NCI-H446 treated with DMSO at 0.1 percent for 48 hours (cell line): ENCODE measurements at places on chromosomes 3 and 15.

DNA sequence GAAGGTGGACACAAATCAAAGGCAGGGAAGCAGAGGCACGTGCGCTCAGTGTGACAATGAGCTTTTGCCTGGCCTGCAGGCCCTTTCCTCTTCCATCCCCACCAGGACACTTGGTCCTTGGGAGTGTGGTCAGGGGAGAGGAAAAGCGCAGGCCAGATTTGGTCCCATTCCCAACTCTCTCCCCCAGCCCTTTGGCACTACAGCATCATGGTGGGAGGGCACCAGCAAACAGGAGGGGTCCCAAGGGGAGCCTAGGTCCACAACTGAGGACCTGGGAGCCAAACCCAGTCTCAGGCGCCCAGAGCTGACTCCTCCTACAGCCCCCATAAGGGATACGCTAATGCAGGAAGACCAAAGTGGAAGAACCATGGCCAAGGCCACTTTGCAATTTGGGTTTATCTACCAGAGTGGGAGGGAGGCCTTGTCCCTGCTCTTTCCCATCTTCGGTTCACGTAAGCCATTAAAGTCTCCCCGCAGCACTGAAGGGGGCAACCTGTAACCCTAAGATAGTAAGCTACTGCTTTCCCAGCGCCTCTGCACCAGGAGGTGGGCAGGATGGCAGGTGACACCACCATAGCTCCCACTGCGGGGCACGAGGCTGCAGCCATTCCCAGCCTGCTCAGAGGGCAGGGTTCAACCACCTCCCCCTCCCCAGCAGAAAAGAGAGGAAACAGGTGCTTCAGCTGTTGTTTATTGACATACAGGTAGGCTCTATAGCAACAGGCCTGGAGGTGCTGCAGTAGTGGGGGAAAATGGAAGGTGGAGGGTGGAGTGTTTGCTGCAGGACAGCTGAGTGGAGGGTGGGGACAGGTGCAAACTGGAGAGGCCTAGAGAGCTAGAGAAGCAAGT lies 993 bp upstream of the GRAMD2A start:
- no peak for DNase-seq

GRCh38 chr15:93474728-93475127 lies 385.7 kb upstream of the RGMA start:
- no peak for DNase-seq

DNA sequence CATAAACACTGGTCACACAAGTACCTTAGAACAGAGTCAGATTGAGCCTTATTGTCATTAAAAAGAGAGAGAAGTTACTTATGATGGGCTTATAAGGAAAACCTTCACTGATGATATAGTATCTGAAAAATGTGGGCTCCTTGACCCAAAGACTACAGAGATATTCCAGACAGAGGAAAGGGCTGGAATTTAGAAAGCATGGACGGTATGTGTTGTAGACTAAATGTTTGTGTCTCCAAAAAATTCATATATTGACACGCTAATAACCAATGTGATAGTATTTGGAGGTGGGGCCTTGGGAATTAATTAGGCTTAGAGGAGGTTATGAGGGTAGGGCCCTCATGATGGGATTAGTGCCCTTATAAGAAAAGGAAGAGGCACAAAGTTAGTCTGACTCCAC lies 61.0 kb upstream of the DAZL start:
- no peak for DNase-seq

DNA sequence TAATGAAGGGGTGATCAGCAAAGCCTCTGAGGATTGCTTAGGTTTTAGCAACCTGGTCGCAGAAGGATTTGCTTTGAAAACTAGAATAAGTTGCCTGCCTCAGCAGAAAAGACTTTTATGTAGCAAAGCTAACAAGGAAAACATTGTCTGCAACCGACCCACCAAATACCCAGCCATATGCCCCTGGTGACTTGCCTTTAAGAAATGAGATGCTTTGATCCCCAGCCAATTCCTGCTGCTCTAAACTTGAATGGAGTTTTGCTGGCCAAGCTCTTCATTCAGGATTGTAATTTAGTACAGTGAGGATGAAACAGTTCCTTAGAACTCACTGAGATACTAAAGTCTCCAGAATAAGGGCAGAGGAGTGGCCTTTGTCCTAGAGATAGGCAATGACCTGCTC lies 139.8 kb upstream of the PROK2 start:
- no peak for DNase-seq

GRCh38 chr3:1087066-1087560 lies 5.7 kb upstream of the CNTN6 start:
- no peak for DNase-seq

DNA sequence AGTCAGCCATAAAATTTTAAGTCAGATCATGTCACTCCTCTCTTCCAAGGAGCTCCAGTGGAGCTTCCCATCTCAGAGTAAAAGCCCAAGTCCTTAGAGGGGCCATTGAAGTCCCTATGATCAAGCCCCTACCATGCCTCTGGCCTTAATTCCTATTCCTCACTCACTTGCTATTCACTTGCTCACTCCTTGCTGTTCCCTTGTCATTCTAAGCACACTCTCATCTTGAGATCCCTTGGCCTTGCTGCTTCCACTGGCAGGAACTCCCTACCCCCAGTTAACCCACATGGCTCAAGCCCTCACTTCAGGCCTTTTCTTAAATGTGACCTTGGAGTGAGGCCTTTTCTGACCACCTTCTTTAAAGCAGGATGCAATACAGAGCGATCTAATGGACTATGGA lies 12.3 kb upstream of the SECISBP2L start:
- no peak for DNase-seq

DNA sequence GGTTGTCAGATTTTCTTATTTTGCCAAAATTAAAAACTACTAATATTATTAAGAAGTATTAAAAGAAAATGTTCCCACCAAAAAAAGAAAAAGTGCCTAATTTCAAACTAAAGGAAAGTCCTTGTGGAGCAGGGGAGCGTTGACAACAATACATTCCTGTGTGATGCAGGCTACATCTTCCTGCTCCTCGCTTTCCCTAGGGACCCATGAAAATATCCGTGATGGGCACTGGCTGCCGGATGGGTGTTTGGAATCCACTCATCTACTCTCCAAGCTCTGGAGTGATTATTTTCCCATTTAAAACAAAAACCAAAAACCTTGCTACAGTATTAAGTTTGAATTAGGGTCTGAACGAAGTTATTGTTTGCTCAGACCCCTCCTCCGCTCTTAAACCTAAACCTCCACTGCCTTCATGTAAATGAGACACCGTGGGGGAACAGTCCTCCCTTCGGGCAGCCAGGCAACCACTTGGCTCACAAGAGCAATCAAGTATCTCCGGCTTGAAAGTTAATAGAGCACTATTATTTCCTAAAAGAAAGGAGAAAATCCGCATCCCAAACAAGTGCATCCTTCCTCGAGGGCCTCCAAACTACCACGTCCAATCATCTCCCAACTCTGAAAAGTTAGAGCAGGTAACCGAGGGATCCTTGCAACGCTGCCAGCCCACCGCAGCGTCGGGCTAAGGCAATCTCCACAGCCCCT lies 1.5 kb downstream of the ITGB5 start:
- DNase-seq, result no peak

- DNase-seq, result no peak
Measured at GRCh38 chr3:27216295-27216855, 152.8 kb downstream of the NEK10 start.

GRCh38 chr3:195895861-195896360 lies 12.4 kb downstream of the TNK2 start:
- DNase-seq, result no peak

DNA sequence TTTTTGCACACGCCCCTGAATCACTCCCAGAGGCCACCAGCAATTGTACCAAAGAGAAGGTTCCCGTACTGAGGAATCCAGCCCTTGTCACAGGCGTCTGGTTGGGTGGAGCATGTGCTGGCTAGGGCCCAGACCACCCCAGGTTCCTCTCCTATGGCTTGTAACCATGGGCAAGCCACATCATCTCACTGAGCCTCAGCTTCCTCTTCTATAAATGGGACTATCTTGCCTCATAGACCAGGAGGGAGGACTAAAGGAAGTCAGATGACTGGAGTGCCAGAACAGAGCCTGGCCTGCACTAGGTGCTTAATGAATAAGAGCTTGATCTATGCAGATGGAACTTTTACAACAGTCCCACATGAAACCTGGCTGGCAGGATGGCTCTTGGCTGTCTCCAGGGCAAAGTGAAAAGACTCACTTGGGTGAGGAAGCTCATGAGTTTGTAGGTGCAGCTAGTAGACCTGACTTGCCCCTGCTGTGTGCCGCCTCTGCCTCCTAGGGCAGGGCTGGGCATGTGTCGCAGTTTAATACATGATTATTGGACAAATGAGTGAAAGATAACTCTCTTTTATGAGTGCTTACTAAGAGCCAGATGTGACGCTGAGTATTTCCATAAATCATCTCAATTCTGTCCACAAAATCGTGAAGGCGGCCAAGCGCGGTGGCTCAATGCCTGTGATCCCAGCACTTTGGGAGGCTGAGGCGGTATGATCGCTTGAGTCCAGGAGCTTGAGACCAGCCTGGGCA lies 29.3 kb downstream of the CTSH start:
- no peak for DNase-seq

DNA sequence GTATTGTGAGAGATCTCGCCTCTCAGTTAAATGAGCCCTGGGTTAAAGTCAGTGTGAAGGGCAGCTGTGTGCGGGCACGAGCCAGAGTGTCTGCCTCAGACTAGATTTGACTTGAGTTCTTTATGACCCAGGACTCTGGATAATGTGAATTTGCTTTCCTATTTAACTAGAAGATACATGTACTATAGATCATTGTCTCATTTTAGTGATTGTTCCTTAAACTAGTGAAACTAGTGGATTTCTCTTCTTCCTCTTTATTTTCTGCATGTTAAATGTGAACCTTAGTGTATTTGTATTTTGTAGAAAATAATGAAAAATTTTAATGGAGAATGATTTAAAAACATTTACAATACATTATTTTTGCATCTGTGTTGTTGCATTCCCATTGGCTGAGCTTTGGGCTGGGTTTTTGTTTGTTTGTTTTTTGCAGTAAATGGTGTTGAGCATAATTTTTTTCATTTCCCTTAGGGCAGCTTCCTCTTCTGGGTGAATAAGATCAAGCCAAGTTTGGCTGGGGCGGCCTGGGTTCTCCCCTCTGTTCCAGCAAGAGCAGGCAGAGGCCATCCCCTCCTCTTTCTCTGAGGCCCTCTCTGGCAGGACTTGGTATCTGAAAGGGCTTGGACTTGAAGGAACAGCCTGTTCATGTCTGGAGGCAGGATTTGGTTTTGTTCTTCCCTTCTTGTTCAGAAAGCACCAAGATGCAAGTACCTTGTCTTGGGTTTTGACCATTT lies 15.0 kb downstream of the GCSAM start:
- DNase-seq, result no peak

GRCh38 chr15:39670687-39671086 lies 89.8 kb downstream of the THBS1 start:
- no peak for DNase-seq

DNA sequence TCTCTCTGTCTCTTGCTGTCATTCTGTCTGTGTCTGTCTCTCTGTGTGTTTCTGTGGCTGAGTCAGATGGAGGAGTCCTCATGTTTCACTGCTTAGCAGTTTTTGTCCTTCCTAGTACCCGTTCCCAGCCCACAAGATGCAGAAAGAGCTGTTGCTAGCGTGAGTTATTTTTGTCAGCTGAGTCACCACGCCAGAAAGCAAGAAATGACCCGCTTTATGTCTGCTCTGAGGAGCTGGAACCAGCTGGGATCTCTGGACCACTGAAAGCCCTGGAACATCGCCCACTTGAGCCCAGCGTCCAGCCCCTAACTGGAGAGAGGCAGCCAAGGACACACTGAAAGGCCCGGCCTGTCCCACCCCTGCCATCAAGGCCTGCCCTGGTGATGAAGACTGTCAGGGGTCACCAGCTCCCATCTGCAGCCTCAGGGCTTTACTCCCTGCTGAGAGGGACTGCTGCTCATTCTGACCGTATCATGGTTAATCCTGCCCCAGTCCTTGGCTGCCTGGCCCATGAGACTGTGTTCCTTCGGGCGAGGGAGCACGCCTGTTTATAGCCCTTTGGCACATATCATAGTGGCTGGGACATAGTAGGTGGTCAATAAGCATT lies 101.7 kb upstream of the TPM1 start:
- no peak for DNase-seq

DNA sequence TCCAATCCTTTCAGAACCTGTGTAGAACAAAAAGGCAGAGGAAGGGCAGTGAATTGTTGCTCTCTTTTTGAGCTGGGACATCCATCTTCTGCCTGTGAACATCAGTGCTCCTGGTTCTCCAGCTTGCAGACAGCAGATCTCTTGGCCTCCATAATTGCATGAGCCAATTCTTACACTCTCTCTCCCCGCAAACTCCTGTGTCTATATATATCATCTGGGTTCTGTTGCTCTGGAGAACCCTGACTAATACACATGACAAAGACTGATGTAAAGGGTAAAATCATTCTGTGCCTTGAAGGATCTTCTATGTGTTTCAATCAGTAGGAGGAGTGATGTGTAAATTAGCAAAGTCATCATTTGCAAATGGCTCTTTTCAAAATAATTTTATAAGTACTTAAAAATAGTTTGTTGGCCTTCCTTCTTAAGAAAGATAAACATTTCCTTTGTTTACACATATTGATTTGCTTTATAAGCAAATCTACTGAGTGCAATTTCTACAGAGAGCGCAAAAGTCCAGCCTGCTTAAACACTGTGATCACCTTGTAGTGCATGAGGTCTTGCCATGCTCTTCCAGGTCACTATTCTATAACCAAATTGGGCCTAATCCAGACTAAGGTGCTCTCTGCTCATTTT lies 154.9 kb upstream of the ANKRD28 start:
- no peak for DNase-seq

- DNase-seq, result no peak
Measured at GRCh38 chr3:29332195-29332637, 51.3 kb downstream of the RBMS3 start.

GRCh38 chr15:45704329-45705249 lies 69.8 kb downstream of the SQOR start:
- no peak for DNase-seq

DNA sequence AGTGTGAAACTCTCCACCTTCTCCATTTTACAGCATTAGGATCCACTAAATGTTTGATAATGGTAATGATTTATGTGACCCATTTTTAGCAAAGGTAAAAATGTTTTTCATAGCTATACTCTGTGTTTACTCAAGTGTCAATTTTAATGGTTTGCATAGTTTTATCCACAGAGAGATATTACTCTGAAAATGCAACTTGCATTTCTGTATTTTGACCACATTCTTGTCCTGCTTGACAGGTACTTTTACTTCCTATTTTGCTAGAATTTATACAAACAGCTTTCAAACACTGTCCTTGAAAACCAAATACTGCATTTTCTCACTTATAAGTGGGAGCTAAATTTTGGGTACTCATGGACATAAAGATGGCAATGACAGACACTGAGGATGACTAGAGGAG lies 62.9 kb downstream of the SERPINI1 start:
- no peak for DNase-seq

DNA sequence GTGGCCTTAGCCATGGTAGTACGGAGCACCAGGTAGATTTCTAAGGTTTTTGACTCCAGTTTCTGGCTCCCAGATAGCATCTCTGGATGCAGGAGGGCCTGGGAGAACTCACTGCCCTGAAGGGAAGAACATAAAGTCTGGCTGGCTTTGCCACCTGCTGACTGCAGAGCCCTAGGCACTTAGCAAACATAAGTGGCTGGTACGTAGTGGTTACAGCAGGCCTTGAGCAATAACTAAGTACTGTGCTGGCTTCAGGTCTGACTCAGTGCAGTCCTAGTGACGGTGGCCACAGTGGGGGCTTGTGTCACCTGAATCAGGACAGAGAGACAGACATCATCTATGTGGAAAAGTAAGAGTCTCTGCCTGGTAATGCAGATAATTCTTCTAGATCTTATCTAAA lies 871.1 kb downstream of the PDCD6IP start:
- no peak for DNase-seq
